Activated CD8-positive, alpha-beta memory T cell treated with anti-CD3 and anti-CD28 coated beads for 48 hours (primary cell): ENCODE measurements at places on chromosomes 16 and 17.

DNA sequence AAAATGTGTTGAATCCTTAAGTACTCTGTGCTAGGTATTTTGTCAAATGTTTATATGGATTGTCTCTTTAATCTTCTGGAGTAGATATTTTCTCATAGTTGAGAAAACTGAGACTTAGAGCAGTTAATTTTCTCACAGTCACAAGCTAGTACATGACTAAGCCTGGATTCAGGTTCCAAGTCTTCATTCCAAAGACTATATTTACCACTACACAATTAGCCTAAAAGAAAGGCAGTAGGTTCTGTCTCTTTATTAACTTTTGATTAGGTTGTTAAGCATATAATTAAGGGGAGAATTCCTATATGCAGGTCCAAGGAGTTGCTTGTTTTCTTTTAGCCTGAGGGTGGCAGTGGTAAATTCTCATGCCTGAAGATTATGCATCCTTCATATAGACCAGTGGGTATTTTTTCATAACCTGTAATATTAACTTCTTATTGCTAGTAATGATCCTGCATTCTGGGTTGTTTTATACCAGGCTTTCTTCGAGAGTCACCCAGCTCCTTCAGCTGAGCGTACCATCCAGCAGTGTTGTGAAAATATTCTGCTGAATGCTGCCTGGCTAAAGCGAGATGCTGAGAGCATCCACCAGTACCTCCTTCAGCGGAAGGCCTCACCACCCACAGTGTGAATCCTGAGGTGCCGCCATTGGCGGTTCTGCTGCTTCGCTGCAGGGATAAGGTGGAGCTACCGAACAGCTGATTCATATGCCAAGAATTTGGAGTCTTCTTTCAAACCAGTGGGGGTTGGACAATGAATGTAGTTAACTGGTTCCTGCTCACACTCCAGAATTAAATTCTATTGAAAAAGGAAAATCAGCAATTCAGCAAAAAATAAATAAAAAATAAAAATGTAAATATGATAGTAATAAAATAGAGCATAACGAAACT lies 28.2 kb upstream of the KPNB1 start:
- no peak for DNase-seq

- no peak for DNase-seq
Observed at GRCh38 chr17:4544951-4545216, 10.3 kb downstream of the MYBBP1A start.

DNA sequence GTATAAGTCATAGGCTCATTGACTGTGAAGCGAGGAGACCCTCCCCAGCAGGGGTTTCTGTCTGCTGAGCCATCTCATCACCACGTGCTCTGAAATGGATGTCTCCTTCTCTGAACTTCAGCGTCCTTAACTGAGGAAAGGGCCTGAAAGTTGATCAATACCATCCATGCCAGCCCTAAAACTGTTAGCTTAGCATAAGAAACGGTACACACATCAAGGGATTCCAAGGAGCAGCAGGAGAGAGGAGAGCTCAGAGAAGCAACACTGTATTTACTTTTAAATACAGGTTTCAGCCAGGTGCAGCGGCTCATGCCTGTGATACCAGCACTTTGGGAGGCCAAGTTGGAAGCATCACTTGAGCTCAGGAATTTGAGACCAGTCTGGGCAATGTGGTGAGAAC lies 248.9 kb upstream of the TNRC6C start:
- DNase-seq, result no peak

DNA sequence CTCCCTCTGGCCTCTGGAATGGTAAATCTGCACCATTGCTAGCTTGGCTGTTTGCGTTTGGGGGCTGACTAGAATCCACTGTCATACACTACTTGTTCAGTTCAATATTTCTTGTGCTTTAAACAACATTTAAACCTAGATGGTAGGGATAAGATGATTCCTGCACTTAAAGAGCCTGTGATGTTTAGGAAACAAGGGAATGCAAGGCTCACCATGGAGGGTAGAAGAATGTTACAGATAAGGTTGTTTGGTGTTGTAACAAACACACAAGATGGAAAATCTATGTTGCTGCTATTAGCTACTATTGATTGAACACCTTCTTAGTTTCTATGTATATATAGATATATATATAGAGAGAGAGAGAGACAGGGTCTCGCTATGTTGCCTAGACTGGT lies 31.4 kb downstream of the YPEL2 start:
- DNase-seq, result no peak

DNA sequence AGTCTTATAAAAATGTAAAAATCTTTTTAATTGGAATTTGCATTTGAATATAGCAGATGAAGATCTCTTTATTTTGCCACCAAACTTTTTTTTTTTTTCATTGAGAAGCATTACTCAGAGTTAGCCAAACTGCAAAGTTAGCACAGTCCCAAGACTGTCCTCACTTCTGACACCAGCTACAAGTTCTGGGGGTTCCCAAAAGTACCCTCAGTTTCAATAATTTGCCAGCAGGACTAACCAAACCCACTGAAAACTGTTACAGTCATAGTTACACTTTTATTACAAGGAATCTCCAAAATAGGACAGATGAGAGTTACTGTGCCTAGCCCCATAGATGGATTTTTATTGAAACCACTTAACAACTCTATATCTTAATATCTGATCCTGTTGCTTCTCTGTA lies 144.1 kb downstream of the CHD9 start:
- DNase-seq, result no peak

DNA sequence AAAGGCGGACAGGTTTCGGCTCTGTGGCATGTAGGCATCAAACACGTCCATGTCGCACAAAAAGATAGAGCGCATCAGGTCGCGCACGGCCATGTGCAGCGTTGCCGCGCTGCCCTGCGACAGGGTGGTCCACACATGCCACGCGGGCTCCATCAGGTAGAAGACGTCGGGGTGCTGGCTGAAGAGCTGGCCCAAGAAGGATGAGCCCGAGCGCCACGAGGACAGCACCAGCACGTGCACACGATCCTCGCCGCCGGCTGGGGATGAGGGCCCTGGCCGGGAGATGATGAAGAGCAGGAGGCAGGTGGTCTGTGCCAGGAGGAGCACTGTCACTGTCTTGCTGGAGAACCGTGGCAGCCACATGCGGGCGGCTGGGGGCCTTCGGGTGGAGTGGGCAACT lies 5.9 kb downstream of the CHST5 start:
- DNase-seq, result no peak

GRCh38 chr17:38563362-38564253 lies 42.1 kb downstream of the SRCIN1 start:
- no peak for DNase-seq

DNA sequence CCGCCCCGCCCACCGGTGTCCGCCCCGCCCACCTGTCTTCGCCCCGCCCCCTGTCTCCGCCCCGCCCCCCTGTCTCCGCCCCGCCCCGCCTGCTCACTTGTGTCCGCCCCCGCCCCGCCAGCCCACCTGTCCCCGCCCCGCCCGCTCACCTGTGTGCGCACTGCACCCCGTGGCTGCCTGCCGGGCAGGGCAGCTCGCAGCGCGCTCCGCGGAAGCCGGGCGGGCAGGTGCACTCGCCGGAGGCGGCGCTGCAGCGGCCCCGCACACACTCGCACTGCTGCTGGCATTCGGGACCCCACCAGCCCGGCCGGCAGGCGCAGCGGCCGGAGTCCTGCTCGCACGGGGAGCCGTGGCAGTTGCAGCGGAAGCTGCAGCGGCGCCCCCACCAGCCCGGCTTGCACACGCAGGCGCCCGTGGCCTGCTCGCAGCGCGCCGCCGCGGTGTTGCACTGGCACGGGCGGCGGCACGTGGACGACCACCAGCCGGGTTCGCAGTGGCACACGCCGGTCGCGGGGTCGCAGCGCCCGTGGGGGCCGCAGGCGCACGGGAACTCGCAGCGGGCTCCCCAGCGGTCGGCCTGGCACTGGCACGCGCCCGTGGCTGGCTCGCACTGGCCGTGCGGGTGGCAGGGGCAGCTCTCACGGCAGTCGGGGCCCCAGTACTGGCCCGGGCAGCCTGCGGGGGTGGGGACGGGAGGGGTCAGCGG lies 2.1 kb downstream of the SCARF1 start:
- no peak for DNase-seq

DNA sequence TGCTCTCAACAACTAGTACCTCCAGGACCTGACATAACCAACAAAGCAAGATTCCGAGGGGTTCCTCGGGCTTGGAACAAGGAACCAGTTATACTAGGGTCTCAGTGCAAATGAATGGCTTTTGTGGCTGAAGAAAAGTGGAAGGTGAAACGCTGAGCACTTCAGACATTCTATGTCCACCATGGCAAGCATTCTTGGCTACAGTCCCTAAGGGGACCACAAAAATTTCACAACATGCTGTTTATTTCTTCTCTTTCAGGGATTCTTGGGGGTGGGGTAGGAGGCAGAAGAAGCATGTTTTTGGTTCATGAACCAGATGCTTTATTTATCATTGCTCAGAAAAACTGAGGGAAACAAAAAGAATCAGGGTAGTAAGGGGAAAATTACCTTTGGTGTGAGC lies 479.9 kb upstream of the CDH11 start:
- DNase-seq, result no peak

DNA sequence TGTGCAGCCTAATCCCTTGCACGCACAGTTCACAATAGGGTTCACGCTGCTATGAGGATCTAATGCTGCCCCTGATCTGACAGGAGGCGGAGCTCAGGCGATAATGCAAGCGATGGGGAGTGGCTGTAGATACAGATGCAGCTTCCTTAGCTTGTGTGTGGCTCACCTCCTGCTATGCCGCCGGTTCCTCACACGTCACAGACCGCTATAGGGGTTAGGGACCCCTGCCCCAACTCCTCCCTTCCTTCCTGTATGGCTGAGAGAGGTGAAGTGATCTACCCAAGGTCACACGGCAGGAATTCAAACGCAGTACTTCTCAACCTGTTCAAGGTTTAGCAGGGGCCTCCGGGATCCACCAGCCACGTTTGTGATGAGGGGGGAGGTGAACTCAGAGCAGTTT lies 13.4 kb upstream of the PLLP start:
- no peak for DNase-seq

GRCh38 chr17:28270926-28271325 lies 48.1 kb upstream of the TMEM97 start:
- DNase-seq, result no peak

GRCh38 chr16:1530349-1530882 lies 3.0 kb upstream of the TMEM204 start:
- DNase-seq, result no peak

DNA sequence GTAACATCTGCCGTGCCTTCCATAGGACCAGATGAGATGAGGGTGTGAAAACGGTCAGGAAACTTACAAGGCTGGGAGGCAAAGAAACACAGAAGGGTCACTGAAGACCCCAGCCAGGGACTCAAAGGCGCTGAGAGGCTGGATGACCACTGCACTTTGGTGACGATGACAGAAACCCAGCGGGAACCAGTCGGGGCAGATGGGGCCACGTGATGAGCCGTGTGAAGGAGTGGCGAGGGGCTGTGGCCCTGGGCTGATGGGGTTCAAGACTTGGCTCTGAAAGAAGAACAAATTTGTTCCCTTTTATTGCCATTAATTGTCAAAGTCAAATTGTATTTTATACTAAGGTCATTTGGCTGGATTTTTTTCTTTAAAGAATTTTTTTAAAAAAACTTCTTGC lies 28.6 kb upstream of the ATP2C2 start:
- no peak for DNase-seq

DNA sequence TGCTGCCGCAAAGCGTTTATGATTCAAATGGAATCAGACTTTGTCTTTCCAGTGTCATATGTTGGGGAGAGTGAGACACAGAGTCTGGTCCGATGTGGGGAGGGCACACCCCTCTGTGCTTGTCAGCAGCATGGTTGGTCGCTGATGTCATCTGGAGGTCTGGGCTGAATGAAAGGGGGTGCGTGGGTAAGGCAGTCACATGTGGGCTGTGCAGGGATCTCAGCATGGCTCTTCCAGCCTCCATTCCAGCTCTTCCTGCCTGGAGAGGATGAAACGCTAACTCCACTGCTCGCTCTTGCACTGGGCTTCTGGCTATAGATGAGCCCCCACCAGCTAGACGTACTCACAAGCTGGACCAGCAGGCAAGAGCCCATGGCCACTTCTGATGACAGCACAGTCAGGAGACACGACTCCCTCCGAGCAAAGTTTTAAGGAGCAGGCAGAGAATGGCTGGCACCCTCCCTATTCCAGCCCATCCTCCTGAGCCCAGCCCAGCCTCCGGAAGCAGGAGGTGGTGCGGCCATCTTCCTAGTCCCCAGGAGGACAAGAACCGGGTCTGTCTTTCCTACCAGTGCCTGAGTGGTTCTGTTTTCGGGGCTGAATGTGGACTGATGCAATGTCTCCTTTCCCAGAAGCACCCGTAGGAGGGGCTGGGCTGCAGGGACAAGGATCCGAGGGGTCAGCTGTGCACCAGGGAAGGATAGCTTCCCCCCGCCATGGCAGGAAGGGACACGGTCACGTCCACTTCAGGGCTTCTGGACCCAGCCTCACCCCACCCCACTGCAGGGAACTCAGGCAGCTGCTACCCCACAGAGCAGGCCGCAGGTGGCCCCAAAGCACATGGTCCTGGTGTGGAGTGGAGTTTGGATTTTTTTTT lies 41.5 kb upstream of the CBFA2T3 start:
- DNase-seq, result no peak

DNA sequence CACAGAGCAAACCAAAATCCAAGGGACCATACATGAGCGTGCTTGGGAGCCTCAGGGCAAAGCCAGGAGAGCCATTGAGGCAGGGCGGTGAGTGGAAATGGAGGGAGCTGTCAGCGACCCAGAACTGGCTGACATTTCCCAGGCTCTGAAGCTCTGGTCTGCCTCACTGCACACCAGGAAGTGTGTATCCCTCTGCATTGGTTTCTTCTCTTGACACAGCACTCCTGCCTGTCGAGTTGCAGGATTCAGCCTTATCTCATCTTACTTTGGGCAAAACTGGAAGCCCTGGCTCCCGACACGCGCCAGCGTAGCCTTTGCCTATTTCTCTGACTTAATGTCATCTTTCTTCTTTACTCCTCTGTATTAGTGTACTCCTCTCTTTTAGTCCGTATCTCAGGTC lies 144.7 kb upstream of the HS3ST3A1 start:
- DNase-seq, result no peak

- DNase-seq, result no peak
Observed at GRCh38 chr16:15538507-15538906, 104.1 kb downstream of the BMERB1 start.

GRCh38 chr16:67727521-67728485 lies 8.7 kb upstream of the GFOD2 start:
- DNase-seq, result no peak

GRCh38 chr16:66923247-66923731 lies 2.0 kb downstream of the RRAD start:
- no peak for DNase-seq

- no peak for DNase-seq
Observed at GRCh38 chr17:73646409-73647300, 2.4 kb upstream of the SDK2 start.
